ENCODE measurements at places on chromosomes 5 and 9.

GRCh38 chr9:120928483-120929228, 2.1 kb upstream of the TRAF1 start:
- peak overlapping the region; percentile 92 for H3K4me3 ChIP-seq
- H3K4me1 ChIP-seq = peaks cover 7% of the 10 kb centered on the region
- H3K36me3 ChIP-seq = no peaks in the 10 kb centered on the region
- DNase-seq = peak; percentile 14
- no peaks in the 10 kb centered on the region for H3K27me3 ChIP-seq

DNA sequence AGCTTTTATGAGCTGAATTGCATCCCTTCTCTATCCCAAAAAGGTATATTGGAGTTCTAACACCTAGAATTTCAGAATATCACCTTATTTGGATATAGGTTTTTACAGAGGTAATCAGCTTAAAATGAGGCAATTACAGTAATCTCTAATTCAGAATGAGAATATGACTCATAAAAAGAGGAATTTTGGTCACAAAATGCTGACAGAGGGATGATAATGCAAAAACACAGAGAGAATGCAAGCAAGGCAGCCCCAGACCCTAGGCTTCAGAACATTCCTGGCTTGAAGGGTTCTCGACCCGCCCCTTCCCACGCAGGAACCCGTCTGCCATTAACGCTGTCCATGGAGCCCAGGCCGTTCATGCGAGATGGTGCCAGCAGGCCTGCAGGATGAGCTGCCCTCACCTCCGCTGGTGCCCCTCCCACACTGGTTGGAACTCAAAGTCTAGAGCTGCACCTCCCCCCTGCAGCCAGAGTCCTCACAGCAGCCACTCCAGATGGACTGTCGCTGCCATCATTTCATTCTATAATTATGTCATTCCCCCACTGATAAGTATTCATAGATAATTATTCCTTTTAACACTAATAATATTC, 1173.4 kb upstream of the ACO1 start:
- no peaks in the 10 kb centered on the region for H3K36me3 ChIP-seq
- no peak overlapping the region for H3K4me3 ChIP-seq
- no peak overlapping the region for H3K27ac ChIP-seq
- H3K4me1 ChIP-seq = no peaks in the 10 kb centered on the region

GRCh38 chr5:124828731-124829234, 82.3 kb upstream of the ZNF608 start:
- no peak for DNase-seq
- no peak overlapping the region for H3K27ac ChIP-seq
- H3K36me3 ChIP-seq = no peaks in the 10 kb centered on the region
- no peaks in the 10 kb centered on the region for H3K27me3 ChIP-seq
- no peak overlapping the region for H3K4me3 ChIP-seq

DNA sequence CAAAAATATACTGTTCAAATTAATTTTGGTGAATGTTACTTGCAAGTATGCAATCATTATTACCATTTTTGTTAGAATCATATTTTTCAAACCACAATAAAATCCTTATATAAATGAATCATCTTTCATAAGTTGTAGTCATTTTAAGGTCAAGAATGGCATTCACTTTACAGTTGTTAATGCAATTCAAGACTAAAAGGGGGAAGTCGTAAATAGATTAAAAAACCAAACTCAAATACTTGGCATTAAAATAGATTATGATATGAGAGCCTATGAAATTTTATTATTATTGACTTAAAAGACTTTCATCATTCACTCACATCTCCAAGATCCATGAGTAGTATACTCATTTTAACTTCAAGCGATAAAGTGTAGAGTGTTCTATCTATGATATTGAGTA, 11.6 kb downstream of the CDH9 start:
- no peaks in the 10 kb centered on the region for H3K36me3 ChIP-seq
- no peaks in the 10 kb centered on the region for H3K27me3 ChIP-seq
- H3K4me3 ChIP-seq = no peak overlapping the region
- no peaks in the 10 kb centered on the region for H3K4me1 ChIP-seq
- H3K27ac ChIP-seq = no peak overlapping the region

GRCh38 chr9:122213589-122214413, 15.0 kb downstream of the LHX6 start:
- no peak for DNase-seq
- peaks cover 24% of the 10 kb centered on the region for H3K4me1 ChIP-seq
- no peaks in the 10 kb centered on the region for H3K36me3 ChIP-seq
- H3K27me3 ChIP-seq = peaks cover 88% of the 10 kb centered on the region
- peak overlapping the region; percentile 17 for H3K4me3 ChIP-seq

DNA sequence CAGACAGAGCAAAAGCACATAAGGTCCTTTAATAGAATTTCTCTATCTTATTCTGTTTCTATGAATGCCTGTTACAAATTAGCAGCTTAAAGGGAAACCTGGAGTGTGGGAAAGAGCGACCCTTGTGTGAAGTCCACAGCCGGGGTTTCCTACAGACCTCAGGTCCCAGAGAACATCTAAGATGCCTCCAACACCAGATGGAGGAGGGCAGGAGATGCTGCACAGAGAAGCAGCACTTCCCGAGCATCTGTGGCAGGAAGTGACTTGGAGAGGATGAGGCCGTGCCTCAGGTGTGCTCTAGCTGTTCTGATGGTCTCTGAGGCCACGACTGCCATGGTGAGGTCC, 26.8 kb downstream of the IRF1 start:
- H3K36me3 ChIP-seq = no peaks in the 10 kb centered on the region
- peaks cover 93% of the 10 kb centered on the region for H3K4me1 ChIP-seq
- no peaks in the 10 kb centered on the region for H3K27me3 ChIP-seq
- peak overlapping the region; percentile 69 for H3K27ac ChIP-seq
